ENCODE measurements at places on chromosomes 3 and 15. TPM values are rescaled to one million over a fixed set of nuclear protein-coding genes. Genes with fewer than 3 reads are reported as not detected.

- H3K27me3 ChIP-seq, result no peaks in the 10 kb centered on the region
- H3K4me3 ChIP-seq, result no peak overlapping the region
- DNase-seq, result no peak
- peaks cover 46% of the 10 kb centered on the region for H3K4me1 ChIP-seq
- H3K27ac ChIP-seq, result no peak overlapping the region
These were observed 21.6 kb downstream of the PDIA5 start for GRCh38 chr3:123088387-123088786.

- no peak overlapping the region for H3K4me3 ChIP-seq
- no peak overlapping the region for H3K27ac ChIP-seq
- no peak for DNase-seq
- H3K4me1 ChIP-seq, result no peaks in the 10 kb centered on the region
These were observed 55.8 kb downstream of the BBX start for GRCh38 chr3:107578523-107578922.

GRCh38 chr3:126945891-126946290 lies 37.0 kb upstream of the PLXNA1 start:
- H3K27ac ChIP-seq, result no peak overlapping the region
- DNase-seq, result no peak
- H3K4me3 ChIP-seq, result no peak overlapping the region
- no peaks in the 10 kb centered on the region for H3K27me3 ChIP-seq

DNA sequence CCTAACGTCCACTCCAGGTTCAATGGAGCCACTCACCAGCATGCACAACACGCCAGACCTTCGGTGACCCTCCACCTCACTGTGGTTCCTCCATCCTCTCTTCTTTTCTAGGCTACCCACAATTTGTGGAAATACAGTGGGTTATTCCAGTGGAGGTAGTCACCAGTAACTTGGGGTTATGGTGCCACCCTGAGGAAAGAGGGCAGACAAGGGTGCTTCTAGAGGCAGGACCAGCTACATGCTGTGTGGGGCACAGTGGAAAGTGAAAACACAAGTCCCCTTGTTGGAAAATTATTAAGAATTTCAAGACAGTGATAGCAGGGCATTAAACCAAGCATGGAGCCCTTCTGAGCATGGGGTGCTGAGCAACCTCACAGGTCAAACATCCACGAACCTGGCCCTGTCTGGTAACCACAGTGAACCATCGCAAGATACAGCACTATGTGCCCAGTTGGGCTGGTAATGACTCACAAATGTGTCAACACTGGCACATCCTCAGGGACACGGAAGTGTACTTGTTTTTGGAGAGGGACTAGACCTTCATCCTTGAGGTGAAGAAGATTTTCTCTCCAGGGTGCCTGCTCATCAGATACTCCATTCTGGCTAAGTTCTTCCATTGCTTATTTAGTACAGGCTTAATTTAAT lies 166.7 kb downstream of the STT3B start:
- no peak overlapping the region for H3K27ac ChIP-seq
- DNase-seq, result no peak
- H3K27me3 ChIP-seq, result no peaks in the 10 kb centered on the region
- H3K4me1 ChIP-seq, result peaks cover 3% of the 10 kb centered on the region

DNA sequence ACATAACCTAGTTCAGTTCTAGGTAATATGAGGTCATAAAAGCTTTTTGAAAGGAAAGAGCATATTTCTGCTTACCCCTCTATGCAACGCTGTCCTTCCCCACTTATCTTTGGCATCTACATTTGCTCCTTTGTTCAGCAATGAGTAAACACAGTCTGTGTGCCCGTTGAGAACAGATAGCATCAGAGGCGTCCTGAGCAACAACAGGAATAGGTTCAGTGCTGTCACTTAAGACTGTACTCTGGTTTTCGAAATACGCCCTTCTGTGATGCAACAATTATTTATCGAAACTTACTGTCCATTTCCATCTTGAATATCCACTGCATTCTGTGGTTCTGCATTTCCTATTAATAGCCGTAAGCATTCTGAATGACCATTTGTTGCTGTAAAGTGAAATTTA lies 84.4 kb downstream of the BTD start:
- peaks cover 10% of the 10 kb centered on the region for H3K36me3 ChIP-seq
- H3K27me3 ChIP-seq, result no peaks in the 10 kb centered on the region
- no peak for DNase-seq
- H3K27ac ChIP-seq, result no peak overlapping the region
- H3K4me3 ChIP-seq, result no peak overlapping the region

SI gene
- not detected for total RNA-seq

DNA sequence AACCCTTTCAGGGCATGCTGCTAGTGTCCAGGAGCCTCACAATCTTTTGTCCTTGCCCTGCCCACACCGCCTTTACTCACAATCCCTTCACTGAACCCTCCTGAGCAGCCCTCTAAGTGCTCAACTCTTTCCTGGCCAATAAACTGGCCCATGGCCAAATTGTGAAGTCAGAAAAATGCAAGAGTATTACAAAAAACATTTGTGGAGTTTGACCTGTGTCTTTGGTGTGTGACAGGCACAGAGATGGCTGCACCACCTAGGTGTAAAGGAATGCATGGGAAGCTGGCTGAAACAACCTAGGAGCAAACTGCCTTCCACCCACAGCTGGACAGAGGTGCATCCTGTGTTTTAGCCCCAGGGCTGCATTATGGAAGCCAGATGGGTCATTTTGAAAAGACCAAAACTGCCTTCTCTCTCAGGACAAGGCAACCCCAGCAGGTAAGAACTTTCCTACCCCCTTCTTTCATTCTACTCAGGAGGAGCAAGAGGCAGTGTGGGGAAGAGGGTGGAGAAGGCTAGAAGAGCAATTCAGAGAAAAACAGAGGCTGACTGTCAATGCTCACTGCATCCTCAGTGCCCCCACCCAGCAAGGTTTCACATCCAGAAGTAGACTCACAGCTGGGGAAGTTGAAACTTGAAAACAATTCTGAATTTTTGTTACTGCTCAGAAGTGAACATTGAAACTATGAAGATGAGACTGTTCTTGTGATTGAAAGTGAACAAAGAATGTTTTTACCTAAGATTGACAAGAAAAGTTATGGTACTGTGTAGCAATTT lies 78.6 kb downstream of the TRIM42 start:
- no peaks in the 10 kb centered on the region for H3K4me1 ChIP-seq

All from cardiac muscle cell (in vitro differentiated cells and primary cell).